Left lobe of liver (tissue), 2 donors: ENCODE measurements at places on chromosomes 13 and 19. TPM values are rescaled to one million over a fixed set of nuclear protein-coding genes. Genes with fewer than 3 reads are reported as not detected.

PLK5 gene
- total RNA-seq, result not detected

PROZ gene
- 50.2 TPM for total RNA-seq

GGACT gene
- 9.6 TPM for total RNA-seq

LHB gene
- not detected for total RNA-seq

PEPD gene
- 201 TPM for total RNA-seq

CEBPA gene
- 185 TPM for total RNA-seq

GNG7 gene
- total RNA-seq, result 4.0 TPM

SLC25A42 gene
- 77.8 TPM for total RNA-seq

BEST2 gene
- not detected for total RNA-seq

ATP4B gene
- not detected for total RNA-seq

ZNF560 gene
- not detected for total RNA-seq

MRPL57 gene
- 12.3 TPM for total RNA-seq

ZNF625 gene
- total RNA-seq, result 0.15 TPM

ZNF837 gene
- 2.9 TPM for total RNA-seq

IPO5 gene
- total RNA-seq, result 44.8 TPM

IL12RB1 gene
- 0.25 TPM for total RNA-seq

GRIK5 gene
- 0.25 TPM for total RNA-seq

CALR3 gene
- total RNA-seq, result not detected

SLAIN1 gene
- 3.1 TPM for total RNA-seq

TJP3 gene
- total RNA-seq, result 28.8 TPM

KRTDAP gene
- not detected for total RNA-seq

HIPK4 gene
- not detected for total RNA-seq

ZNF575 gene
- total RNA-seq, result 1.5 TPM

SCN1B gene
- 4.5 TPM for total RNA-seq
